ENCODE measurements at places on chromosomes 2 and 18.

DNA sequence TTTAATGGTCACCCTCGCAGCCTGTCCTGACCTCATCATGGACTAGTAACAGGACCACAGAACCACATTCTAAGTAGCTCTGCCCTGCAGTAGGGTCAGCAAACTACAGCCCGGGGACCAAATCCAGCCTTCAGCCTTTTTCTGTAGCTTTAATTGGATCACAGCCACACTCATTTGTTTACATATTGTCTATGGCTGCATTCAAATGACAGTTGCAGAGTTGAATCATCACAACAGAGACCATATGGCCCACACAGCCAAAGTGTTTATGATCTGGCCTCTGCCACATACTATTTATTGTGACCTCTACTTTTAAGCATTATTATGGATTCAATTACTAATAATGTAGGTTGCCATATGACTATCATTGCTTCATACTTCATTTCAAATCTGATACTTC lies 47.7 kb downstream of the MAP3K19 start:
- ATAC-seq = no peak

DNA sequence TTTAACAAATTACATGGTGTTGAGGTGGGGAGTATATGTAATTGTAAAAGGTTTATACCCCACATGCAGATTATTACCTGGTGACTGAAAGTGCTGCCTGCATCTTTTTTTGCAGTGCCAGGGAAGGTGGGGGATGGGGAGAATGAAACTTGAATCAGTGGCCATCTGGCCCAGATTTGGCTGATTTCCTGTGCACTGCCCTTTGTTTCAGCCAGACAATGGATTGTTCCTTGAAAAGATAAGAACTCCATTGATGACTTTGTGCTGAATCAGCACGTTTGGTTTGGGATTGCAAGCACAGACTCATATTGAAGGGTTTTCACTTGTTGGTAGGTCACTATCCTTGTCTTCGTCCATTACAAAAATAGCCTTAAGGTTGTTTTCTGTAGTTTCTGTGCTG lies 20.9 kb downstream of the GREB1L start:
- no peak for ATAC-seq

DNA sequence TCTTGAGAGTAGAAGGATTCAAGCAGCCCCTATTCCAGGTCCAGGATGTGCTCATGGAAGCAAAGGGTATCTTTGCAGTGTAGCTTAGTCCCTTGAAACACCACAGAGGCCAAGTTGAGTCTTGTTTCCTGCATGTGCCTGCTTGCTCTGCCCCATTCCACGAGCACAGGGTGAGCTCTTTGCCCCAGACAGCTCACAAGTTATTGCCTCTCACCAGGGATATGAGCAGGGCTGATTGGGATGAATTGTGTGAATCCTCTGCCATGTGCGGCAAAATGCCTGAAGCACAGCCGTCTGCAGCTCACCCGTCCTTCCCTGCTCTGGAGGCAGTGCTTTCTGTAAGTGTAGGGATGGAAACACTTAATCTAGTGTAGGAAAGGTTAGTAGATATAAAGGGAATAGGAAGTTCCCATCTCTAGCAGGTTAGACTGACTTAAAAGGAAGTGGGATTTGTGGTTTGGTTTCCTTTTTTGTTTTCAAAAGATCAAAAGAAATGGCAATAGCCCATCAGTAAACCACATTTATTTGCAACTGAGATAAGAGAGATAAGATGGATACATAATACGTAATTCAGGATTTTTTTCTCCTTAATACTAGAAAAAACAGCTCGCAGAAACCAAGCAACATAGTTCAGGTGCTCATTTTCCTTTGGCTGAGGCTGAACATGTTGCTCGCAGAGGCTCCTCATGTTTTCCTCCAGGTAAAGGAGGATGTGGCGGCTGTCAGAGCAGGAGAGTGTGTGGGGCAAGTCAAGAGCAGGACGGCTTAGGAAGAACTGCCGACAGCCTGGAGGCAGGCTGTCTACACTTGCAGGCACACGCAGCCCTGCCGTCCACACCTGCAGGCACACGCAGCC lies 41.4 kb downstream of the TMEM182 start:
- ATAC-seq = peak; percentile 61

DNA sequence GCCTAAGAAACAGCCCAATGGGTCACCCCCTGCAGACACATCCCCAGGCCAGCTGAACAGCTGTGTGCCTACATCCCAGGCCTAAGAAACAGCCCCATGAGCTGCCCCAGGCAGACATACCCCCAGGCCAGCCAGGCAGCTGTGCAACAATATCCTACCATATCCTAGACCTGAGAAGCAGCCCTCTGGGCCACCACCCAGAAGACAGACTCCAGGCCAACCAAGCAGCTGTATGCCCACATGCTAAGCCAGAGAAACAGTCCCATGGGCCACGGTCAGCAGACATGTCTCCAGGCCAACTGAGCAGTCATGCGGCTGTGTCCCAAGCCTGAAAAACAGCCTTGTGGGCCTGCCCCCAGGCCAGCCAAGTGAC lies 205.5 kb downstream of the ATAD2B start:
- ATAC-seq = no peak

DNA sequence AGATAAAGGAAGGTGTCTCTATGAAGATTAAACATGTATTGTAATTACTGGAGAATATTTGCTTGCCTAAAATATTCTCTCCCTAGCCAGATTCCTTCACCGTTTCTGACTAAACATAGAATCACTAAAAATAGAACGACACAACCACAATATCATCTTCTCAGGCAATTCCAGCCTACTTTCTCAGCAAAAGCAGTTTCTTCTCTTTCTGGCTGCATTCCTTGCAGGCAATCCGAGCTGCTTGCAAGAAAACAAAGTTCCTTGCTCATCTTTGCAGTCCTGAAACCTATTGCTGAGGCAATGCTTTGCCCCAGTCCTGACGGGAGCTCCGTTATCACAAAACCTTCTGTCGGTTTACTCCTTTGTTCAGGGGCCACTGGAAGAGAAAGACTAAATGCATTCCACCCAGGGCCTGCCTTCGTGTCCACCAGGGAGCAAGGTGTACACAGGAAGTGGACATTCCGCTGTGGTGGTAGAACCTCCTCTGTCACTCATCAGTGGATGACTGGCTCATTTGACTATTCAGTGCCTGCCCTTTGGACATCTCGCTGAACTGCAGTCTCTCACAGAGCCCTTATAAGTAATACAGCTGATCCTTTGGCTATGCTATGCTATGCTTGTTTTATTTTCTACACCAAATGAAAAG lies 239.2 kb upstream of the DOK6 start:
- no peak for ATAC-seq

DNA sequence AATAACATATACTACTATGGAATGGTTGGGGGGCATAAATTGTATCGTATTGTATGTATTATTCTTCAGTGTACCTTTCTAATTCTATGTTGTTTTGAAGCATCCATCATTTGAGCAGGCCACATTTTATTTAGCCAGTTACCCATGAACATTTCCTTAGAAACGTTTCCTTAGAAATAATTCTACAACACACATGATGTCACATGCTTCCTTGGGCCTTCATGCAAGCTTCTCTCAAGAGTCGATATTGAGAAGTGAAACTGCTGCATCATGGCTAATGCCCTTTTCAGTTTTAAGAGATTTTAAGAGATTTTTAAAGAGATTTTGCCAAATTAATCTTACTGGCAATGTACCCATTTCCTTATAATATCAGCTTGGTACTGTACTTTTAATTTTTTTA lies 63.9 kb downstream of the ALPK2 start:
- ATAC-seq = no peak

- no peak for ATAC-seq
These were observed 91.6 kb downstream of the FIGN start for GRCh38 chr2:163644238-163644637.

- peak; percentile 64 for ATAC-seq
These were observed 413.3 kb upstream of the TRIB2 start for GRCh38 chr2:12303181-12304030.

- ATAC-seq = no peak
These were observed 6.3 kb downstream of the KHK start for GRCh38 chr2:27092696-27093429.

DNA sequence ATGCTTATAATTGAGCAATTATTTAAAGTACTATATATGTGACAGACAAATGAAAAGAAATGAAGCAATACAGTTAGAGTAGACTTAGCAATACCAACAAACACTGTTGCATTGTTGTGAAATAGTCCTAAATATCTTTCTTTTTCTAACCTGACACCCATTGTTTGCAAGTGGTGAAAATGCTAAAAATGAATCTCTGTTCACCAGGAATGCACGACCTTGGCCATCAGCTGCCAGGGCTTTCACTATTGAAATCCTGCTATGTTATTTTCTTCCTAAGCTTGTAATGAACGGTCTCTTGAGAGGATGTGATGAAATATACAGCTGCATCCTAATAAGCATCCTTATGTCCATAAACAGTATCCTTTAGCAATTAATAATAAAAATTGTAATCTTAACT lies 136.2 kb upstream of the MGAT5 start:
- no peak for ATAC-seq

- ATAC-seq = no peak
These were observed 940.5 kb upstream of the DDX18 start for GRCh38 chr2:116874021-116874420.

- ATAC-seq = no peak
These were observed 83.3 kb downstream of the RND3 start for GRCh38 chr2:150404147-150404546.

DNA sequence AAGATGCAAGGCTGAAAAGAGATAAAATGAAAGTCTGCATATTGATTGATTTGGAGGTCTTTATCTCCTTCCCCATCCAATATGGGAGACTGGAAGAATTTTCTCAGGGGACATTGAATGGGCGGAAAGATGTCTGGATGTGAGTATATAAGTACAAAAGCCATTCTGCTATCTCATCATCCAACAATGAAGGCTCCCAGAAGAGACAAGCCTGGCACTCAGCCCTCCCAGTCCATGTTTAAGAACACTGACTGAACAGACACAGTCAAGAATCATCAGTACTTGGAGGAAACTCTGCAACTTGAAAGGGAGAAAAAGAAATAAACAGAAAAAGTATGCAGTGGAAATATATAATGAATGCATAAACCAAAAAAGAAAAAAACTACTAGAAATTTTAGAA lies 80.9 kb downstream of the PTRHD1 start:
- no peak for ATAC-seq

GRCh38 chr18:68564961-68565360 lies 149.9 kb downstream of the TMX3 start:
- ATAC-seq = no peak

DNA sequence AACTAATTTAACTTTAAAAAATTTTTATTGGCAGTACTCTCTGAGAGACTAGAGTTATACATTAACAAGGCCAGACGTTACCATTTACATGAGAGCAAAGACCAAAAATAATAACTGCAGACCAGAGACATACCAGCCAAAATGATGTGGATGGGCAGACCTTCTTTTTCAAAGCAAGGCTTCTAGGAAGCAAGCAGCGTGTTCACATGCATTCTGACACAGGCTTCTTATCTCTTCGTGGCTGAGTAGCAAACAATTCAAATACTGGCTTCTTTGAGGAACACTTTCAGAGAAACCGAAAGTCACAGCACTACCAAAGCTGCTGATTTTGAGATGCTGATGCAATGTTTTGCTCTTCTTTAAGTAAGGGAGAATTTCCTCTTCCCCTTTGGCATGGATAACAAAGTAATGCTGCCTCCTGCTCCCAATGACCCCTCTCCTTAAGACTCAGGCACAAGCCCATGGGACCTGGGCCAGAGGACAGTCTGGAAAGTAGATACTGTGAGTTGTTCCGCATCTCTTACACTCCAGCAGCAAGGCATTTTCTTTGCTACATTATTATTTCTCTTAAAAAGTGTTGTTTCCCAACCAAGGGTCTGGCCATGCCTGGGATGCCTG lies 181.9 kb downstream of the MREG start:
- ATAC-seq = no peak

- no peak for ATAC-seq
These were observed 31.3 kb upstream of the MSTN start for GRCh38 chr2:190093793-190094192.

- ATAC-seq = no peak
These were observed 99.4 kb upstream of the CDC42EP3 start for GRCh38 chr2:37770797-37771196.

GRCh38 chr18:79217979-79218604 lies 148.9 kb downstream of the ATP9B start:
- ATAC-seq = no peak

DNA sequence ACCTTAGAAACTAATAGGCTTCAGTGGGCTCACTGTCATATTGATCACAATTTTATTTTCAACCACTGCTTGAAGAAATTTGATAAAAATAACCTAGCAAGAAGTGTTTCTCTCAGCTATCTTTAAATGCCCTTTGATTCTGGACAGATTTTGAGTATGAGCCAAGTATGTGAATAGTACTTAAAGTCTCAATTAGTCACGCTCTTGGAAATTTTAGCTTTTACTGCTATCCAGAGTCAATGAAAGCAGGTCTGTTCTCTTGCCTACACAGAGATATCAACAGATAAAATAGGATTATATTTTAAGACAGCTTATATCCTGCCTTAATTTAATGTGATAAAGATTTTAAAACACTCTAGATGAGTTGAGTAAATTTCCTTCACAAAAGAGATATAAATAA lies 337.3 kb downstream of the CBLN2 start:
- no peak for ATAC-seq

DNA sequence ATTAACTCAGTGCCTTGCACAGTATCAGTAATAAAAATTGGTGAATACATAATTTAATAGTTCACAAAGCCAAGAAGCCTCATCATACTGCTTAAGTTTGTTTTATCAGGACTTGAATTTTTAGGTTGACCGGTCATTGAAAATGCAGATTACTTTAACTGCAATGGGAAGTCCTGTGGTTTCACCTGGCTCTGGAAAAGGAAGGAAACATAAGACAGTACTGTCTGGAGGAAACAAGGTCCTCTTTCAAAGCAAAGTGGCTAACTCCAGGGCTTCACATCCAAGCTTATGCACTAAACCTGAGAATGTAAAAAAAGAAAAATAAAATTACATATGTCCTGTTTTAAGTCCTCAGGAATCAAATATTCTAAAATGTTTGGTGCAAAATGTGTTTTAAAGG lies 119.7 kb downstream of the DLGAP1 start:
- ATAC-seq = no peak

DNA sequence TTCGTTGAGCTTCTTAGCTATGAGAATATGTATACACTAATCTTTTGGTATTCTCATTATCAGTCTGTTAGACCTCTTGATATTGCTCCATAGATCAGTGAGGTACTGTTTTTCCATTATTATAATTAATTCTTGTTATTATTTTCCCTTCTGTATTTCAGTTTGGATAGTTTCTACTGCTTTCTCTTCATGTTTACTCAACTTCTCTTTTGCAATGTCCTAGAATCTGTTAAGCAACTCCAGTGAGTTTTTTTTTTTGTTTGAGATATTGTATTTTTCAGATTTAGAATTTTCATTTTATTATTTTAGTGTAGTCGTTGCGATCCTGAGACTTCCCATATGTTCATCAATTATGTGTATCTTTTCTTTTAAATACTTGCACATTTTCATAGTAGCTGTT lies 260.8 kb downstream of the SETBP1 start:
- no peak for ATAC-seq

Measured in activated T-helper 17 cell treated with anti-CD3 and anti-CD28 coated beads, Interleukin-2, amount 50 U/mL, for 72 hours (primary cell).